Type B pancreatic cell (in vitro differentiated cells): ENCODE measurements at places on chromosomes 6 and 20.

- DNase-seq: no peak
Measured at GRCh38 chr6:166381381-166381732, 1.4 kb downstream of the MPC1 start.

DNA sequence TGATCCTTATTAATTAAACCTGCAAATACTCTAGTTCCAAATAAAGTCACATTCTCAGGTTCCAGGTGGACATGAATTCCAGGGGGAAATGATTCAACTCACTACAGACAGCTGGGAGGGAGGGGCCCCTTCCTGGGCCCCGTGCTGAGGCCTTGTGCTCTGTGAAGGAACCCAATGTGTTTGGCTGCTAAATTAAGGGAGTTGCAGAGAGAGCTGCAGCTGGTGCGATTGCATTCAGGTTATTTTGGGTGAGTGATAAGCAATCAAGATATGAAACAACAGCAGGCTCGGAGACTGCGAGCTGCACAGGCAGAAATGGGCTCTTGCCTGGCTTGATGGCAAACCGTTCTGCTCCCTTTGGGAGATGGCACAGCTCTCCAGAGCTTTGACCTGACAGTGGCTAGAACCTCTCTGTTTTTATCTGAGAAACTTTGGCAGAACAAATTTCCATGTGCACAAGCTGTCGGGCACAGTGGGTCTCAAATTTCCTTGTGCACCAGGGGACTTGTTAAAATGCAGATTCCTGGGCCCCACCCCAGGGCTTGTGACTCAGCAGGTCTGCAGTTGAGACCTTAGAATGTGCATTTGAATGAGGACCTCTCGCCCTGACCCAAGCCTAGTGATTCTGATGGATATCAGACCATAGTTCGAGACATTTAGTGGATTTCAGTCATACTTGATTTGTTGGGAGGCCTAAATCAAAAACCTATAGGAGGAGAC lies 9.8 kb downstream of the MAPK13 start:
- no peak for DNase-seq

- no peak for DNase-seq
Measured at GRCh38 chr6:14927398-14927797, 318.5 kb upstream of the JARID2 start.

DNA sequence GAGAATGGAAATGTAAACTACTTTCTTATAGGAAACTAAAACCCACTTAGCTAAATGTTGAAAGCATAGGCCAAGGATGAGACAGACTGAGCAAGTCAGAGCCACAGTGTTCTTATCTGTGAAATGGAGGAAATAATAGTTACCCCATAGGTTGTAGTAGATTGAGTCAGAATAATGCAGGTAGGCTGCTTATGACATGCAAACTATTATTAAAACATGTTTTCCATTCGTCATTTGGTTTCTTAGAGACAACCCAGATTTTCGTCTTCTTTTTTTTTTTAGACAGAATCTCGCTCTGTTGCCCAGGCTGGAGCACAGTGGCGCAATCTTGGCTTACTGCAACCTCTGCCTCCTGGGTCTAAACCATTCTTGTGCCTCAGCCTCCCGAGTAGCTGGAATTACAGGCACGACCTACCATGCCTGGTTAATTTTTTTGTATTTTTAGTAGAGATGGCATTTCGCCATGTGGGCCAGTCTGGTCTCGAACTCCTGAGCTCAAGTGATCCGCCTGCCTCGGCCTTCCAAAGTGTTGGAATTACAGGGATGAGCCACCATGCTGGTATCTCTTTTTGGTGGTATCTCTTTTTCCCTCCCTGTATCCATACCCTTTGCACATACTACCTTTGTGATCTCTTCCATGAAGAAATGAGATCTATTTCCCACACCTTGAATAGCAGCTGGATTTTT lies 196.5 kb upstream of the ZNF217 start:
- no peak for DNase-seq

GRCh38 chr6:15080895-15081294 lies 165.0 kb upstream of the JARID2 start:
- DNase-seq: no peak

DNA sequence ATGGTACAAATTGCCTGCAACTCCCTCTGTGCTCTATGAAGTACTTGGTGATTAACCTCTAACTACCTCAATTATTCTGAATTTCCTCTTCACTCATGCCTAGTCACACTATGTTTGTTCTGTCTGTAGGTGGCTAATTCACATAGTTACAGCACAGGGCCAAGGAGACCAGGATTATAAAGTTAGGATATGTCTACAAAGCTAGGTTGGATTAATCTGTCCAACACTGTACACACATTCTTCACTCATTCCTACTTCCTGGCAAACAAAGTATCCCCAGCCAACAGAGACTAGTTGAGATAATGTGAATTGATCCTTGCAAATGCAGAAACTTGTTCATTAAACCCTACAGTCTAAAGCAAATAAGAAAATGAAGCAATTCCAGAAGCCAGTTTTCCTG lies 269.8 kb downstream of the HACE1 start:
- no peak for DNase-seq

DNA sequence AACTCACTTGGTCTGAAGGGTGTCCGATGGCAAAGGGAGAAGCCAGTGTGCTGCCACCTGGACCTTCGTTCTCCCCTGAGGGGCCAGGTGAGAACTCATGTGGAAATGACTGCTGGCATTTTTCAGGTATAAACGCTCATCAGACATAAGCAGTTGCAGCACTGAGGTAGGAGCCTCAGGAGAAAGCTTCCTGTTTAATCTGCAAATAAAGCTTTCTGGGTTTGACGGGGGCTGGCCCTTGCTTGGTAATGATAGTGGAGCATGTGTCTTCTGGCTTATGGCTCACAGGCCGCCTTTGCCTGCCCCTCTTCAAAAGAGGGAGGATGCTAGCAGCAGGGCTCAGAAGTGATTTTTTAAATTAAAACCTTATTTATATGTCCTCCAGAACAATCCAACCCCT lies 122.1 kb upstream of the SLC24A3 start:
- DNase-seq: no peak
